LoVo (cell line): ENCODE measurements at places on chromosomes 11 and 22.
A peak's percentile ranks its signal among the peaks of the same experiment; 100 is the strongest.

GRCh38 chr11:111699579-111700156, 66.5 kb downstream of the PPP2R1B start:
- no peak for DNase-seq

- no peak for DNase-seq
Measured at GRCh38 chr11:75078233-75078632, 18.4 kb downstream of the OR2AT4 start.

GRCh38 chr22:23908587-23909205, 14.5 kb downstream of the MIF start:
- no peak for DNase-seq

DNA sequence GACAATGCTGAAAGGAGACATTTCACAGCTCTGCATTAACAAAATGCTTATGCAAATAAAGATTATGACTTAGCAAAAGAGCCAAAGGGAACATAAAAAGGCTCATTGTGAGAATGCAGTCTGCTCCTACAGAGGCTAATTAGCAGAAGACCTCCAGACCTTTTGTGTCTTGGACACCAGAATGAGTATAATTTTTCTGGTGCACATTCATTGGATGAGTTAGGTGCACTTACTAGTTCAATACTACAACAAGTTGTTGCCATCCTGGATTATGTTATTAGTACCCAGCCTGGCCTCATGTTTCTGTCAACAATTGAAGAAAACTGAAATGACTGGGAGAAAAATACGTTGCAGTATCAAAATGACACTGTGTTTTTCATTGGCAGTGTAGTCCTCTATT, 613.2 kb upstream of the CHORDC1 start:
- no peak for DNase-seq

GRCh38 chr11:60208146-60208895, 25.4 kb upstream of the MS4A6A start:
- no peak for DNase-seq

DNA sequence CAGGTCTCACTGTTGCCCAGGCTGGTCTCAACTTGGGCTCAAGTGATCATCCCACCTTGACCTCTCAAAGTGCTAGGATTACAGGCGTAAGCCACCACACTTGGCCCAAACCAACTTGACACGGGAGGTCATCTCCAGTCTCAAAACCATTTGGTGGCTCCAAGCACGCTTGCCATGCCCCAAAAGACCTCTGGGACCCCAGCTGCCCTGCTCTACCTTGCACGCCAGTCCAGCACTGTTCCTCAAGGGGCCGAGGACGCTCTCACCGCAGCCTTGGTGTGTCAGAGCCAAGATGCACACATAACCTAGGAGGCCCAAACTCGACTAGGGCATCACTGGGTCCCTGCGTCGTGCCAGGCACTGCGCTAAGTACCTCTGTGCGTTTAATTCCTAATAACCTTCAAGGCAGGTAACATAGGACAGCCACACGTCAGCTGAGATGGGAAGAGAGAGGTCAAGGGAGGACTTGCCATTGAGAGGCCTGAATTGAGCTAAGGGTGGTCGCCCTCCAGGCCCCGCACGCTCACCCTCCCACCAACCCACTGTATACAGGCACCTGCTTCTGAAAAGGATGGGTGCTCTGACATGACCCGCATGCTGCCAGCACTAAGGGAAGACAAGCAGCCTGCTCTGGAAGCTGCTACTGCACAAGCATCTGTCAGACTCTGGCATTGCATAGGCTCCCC, 4.6 kb upstream of the GAS2L1 start:
- no peak for DNase-seq

GRCh38 chr22:39117585-39118191, 20.6 kb downstream of the APOBEC3H start:
- DNase-seq: peak; percentile 38

GRCh38 chr22:37165940-37166674, 16.4 kb upstream of the IL2RB start:
- no peak for DNase-seq

DNA sequence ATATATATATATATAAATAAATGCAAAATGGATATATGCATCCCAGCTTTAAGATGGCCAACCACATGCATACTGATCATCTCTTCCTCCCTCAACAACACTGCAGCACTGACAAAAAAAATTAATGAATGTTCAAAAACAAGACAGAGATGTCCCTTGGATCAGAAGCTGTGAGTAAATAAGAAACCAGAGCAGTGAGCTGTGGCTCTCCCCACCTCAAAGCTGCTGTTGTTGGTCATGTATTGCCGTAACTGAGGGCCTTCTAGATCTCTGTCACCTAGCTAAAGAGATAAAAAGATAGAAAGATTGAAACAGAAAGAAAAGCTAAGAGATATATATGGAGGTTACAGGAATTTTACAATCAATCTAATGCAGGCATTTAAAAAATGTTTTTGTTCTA, 15.5 kb upstream of the TMEM135 start:
- no peak for DNase-seq

- no peak for DNase-seq
Measured at GRCh38 chr11:111105566-111105965, 140.0 kb upstream of the POU2AF2 start.

GRCh38 chr22:37843741-37844089, 419 bp downstream of the ANKRD54 start:
- DNase-seq: no peak

DNA sequence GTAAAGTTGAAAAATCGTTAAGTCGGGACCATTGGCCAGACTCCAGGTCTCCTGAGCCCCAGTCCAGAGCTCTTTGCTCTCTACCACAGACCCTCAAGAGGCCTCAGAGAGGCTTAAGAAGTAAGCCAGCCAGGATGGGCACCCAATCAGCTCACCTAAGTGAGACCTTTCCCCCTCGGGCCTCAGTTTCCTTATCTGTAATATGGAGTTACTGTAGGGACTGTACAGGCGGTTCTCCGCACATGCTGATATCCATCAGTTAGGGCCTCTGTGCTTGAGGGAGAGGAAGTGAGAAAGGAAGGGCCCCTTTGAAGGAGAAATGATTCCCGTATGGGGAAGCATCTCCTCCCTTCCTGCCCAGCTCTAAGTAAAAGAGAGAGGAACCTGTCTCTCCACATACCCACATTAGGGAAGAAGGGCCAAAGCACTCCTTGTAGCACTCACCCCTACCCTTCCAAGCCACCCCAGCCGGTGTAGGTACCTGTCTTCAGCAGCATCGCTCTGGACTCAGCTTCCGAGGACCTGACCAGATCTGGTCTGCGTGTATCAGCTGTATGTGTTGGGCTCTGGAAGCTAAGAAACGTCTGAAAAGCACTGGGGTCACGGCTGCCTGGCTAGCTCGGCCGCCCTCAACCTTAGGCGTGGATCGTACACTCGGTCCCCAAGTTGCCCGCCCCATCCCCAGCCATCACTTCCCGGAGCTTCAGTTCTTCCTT, 653 bp downstream of the NAGA start:
- no peak for DNase-seq

- no peak for DNase-seq
Measured at GRCh38 chr11:13784441-13784840, 116.0 kb downstream of the FAR1 start.

GRCh38 chr11:27514558-27514957, 8.0 kb upstream of the LIN7C start:
- no peak for DNase-seq

GRCh38 chr22:37714634-37715033, 17.8 kb downstream of the TRIOBP start:
- no peak for DNase-seq

DNA sequence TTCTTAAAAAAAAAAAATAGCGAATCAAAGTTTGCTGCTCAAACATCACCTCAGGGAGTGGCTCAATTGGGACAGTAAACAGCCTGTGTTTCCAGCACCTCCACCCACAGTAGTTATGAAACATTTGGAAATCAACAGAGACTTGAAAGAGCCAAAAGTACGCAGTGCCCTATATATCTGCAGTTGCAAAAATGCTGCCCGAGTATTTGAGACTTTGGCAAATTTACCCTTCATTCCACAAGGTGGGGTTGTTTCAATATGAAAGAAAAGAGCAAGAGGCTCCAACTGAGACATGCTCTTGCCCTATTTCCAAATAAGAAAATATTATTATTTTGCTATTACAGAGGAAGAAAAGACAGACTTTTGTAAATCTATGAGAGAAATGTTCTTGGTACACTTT, 851.1 kb upstream of the RAG2 start:
- no peak for DNase-seq

GRCh38 chr11:22792497-22792896, 37.1 kb downstream of the SVIP start:
- peak; percentile 2 for DNase-seq

DNA sequence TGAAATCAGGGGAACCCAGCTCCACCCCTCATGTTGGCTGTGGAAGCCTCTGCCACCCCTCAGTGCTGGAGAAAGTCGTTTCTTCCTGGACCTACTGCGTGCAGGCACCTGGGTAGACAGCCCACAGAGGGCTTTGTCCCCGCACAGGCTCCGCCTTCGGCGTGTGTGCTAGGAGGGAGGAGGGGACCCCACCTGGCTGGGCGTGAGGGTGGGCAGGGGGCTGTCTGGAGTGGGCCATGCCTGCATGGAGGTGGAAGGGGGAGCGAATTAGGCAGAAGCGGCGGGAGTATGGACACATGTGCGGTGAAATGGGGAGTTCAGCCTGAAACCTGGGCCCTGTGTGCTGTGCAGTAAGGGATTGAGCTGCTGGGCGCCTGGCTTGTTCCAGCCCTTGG, 49.3 kb downstream of the FBLN1 start:
- DNase-seq: no peak

DNA sequence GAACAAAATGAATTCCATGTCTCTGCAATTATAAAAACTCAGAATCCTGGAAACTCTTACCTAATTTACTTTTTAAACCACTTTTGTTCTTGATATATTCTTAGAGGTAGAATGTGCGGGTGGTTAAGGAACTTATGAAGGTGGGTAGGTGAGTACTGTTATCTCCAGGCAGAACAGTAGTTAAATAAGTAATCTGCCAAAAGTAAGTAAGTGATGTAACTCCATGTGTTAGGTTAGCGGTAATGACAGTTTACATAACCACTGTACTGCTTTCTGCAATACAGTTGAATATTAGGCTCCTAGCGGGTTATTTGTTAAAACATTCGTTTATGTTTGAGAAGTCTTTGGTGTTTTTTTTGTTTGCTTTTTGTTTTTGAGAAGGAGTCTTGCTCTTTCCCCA, 7.1 kb downstream of the LARGE1 start:
- no peak for DNase-seq

- DNase-seq: no peak
Measured at GRCh38 chr22:33006220-33006954, 51.8 kb downstream of the SYN3 start.

DNA sequence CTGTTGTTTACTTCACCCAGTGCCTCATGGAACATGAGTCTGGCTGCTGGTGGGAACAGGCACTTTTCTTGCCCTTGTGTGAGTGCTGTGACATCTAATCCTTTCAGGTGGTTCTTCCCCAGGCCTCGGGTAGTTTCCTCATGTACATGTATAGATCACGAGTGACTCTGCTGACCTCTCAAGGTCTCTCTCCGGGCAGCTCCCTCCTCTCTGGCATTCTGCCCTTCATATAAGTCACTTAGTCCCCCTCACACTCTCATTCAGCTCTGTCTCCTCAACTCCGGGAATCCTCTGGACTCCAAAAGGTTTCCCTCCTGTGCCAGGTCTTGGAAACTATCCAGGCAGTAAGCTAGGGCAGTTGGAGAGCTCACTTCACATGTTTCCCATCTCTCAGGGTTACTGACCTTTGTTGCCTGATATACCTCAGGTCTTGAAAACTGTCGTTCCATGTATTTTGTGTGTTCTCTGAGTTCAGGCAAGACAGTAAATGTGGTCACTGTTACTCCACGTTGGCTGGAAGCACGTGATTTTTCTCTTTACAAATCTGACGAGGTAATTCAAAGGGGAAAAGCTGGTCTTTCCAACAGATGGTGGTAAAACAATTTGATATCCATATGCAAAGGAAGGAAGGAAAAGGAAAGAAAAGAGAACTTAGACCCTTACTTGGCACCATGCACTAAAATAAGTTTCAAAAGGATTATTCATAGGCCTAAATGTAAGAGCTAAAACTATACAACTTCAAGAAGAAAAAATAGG, 40.5 kb upstream of the PITPNB start:
- no peak for DNase-seq

DNA sequence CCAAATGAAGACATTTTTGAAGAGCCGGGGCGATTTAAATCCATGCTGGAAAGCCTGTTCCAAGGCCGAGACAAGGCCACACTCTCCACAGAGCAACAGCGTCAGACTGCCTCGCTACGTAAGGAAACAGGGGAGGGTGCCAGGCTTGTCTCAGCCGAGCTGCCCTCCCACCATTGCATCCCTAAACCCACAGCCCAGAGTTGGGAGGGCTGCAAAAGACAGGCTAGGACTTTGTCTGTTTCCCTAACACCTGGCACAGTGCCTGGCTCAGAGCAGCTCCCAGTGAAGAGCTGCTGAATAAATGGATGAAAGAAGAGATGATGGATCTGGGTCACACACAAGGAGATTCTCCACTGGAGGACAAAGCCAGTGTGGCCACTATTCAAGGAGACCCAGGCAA, 51.3 kb upstream of the SCUBE2 start:
- DNase-seq: no peak

GRCh38 chr22:49951986-49952896, 8.3 kb upstream of the PIM3 start:
- DNase-seq: no peak

DNA sequence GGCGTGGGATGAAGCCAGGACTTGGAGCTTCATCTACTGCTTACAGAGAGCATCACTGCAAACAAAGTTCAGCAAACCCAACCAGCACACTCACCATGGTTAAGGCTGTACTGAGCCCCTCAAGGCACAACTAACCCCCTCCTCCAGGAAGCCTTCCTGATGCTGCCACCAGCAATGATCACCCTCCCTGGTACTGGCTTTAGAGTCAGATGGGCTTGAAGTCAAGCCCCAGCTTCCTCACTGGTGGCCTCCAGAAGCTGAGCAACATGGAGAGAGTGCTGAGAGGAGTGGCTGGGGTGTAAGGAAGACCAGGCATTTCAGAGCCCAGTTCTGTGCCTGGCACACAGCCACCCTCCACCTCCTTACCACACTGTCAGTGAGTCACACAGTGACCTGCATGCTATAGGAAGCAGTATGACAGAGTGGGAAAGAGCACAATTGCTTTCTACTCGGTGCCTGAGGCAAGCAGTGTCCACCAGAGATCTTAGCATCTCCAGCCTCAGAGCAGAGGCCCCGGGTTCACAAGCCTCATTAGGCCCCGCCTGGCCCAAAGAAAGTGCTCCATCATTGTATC, 24.7 kb upstream of the BAIAP2L2 start:
- peak; percentile 32 for DNase-seq

DNA sequence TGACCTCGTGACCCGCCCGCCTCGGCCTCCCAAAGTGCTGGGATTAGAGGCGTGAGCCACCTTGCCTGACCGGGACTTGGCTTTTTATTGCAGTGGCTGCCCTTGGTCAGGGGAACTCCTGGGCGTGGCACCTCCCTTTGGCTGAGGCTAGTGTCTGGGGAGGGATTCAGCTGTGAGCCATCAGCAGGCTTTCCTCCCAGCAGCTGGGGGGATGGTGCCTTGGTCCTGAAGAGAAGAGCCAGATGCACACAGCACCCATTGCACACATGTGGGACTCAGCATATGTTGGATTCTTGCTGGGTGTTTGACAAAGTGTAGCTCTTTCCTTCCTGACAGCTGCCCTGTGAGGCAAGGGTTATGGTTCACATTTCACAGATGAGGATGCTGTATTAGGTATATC, 8.4 kb downstream of the CYTH4 start:
- no peak for DNase-seq
